ENCODE measurements at places on chromosomes 7 and 10.

DNA sequence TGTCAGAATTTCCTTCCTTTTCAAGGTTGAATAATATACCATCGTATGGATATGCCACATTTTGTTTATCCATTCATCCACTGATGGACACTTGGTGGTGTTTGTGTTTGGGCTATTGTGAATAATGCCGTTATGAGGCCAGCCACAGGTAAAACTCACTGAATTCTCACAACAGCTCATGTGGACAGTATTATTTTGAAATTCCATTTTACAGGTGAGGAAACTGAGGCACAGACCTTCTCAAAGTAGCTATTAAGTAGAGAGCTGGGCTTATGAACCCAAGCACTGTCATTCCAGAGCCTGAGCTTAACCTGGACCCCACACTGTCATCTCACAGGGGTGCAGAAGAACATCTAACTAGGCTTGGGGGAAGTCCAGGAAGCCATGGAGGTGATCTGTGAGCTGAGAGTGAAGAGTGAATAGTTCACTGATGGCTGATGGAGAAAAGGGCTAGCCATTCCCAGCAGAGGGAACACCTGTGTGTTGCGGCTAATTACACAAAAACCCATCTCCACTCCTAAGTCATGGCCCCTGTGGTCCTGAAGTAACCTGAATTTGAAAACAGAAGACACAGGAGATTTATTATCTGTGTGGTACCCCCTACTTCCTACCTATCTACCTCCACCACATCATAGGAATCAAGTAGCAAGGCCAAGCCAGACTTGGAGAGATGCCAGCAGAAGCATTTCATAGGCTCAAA, 8.7 kb downstream of the INMT start:
- no peak for DNase-seq

- DNase-seq: no peak
Observed at GRCh38 chr7:82805527-82805960, 357.1 kb downstream of the PCLO start.

DNA sequence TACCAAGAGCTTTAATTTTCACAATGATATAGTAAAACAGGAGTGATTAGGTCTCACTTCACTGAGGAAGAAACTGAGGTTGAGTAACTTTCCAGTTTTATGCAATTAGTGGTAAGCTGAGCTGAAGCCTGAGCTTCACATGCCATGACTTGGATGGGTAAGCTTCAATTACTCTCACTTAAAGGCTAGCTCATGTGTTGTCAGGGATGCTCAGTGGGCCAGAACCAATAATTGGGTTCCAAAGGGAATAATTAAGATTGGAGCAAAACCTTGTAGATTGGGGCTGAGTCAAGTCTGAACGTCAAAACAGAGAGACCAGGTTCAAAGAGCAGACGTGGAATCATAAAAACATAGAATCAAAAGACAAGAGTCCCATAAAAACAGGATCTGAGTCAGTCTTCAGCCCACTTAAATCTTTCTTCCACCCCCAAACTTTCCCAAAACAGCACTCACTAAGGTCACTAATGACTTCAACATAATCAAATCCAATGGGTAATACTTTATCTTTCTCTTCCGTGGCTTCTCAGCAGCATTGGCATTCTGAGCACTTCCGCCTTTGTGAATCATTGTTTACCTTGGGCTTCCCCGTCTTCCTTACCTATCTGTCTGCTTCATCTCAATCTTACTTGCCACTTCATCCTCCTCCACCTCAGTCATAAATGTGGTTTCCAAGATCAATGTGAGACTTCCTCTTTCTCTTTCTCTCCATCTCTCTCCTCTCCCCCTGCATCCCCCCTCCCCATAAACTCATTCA, 23.0 kb upstream of the EGFR start:
- DNase-seq: no peak

DNA sequence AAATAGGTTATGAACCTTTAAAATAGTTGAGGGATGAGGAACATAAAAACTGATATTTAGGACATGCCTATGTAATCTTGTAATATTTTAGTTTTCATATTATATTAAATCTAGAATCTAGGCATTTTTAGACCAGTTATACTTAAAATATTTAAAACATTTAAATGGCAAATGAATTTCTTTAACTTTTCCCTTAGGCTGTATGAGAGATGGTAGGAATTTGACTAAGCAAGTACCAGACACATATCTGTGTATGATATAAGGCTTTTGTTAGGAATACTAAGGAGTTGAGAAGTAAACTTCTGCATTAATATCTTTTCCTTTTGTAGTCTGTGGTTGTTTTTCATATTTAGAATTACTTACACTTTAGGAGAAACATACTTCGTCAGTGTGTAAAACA, 25.1 kb downstream of the SEPTIN7 start:
- DNase-seq: no peak

GRCh38 chr10:113557424-113557862, 4.6 kb downstream of the HABP2 start:
- DNase-seq: no peak

- no peak for DNase-seq
Observed at GRCh38 chr7:17013204-17013603, 131.4 kb upstream of the AGR3 start.

- no peak for DNase-seq
Observed at GRCh38 chr10:122499012-122499411, 37.7 kb downstream of the HTRA1 start.

DNA sequence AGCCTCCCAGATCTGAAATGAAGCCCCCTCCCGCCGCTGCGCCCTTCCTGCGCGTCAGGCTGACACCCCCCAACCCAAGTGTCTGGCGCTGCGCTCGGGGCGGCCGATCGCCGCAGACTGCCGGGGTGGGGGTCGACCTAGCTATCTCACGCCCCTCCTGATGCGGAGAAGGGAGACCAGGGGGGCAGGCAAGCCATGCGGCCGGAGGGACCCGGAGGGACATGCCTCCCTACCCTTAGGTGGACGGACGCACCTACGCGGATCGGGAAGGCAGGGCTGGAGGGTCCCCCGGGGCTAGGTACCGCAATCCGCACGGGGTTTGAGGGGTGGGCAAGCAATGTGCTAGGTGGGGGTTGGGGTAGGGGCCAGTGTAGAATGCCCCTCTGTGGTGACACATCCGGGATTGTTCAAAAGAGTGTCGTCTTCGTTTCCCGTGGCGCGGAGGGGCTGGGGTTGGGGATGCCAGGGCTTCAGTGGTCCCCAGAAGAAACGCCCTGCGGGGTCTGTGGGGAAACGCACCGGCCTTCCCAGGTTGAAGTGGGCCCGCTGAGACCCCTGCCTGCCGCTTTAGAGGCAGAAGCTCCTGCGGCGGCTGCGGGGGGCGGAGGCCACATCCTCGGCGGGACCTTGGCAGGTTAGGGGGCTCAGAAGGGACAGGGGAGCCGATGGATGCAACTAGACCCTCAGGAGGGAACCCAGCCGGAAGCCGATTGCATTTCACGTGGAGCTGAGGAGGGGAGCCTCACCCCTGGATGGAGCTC, 913 bp downstream of the ADCYAP1R1 start:
- DNase-seq: peak; percentile 72

- peak; percentile 68 for DNase-seq
Observed at GRCh38 chr10:46555366-46555712, 1.1 kb downstream of the GPRIN2 start.

GRCh38 chr7:98250789-98251188, 1.2 kb downstream of the TECPR1 start:
- no peak for DNase-seq

GRCh38 chr10:1070919-1071318, 14.7 kb downstream of the WDR37 start:
- peak; percentile 72 for DNase-seq

DNA sequence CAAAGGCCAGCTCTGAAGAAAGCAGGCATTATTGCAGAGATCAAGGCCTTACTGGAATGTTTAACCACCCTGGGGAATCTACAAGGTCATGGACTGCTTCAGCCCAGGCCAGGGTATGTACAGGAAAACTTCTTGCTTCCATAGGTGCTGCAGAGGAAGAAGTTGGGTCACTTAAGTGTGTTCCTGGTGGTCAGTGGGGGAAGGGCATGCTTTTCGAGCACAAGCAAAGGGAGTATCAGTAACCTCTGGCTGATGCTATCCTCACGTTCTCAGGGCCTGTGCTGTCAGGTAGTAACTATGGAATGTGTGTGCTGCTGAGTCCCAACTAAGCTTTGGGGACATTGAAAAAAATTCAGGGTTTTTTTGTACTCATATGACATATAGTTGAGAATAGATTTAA, 234.0 kb upstream of the SP4 start:
- peak; percentile 57 for DNase-seq

GRCh38 chr10:97762056-97762455, 9.7 kb downstream of the SFRP5 start:
- peak; percentile 33 for DNase-seq

DNA sequence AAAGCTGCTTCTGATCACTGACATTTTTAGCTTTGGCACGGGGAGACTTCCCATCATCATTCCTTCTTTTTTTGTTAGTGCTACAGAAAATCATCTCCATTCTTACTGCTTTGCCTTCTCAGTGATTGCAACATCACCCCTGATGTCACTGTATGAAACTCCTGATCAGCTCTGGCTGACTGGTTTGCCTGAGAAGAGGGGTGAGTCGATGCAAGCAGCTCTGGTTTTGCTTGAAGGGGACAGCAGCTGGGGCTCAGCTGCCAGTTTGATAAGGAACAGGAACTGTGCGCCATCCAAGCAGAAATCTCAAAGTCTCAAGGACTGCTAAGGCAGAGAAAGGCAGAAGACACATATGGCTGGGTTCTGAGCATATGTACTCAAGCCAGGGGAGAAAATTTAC, 808.5 kb upstream of the CELF2 start:
- no peak for DNase-seq

DNA sequence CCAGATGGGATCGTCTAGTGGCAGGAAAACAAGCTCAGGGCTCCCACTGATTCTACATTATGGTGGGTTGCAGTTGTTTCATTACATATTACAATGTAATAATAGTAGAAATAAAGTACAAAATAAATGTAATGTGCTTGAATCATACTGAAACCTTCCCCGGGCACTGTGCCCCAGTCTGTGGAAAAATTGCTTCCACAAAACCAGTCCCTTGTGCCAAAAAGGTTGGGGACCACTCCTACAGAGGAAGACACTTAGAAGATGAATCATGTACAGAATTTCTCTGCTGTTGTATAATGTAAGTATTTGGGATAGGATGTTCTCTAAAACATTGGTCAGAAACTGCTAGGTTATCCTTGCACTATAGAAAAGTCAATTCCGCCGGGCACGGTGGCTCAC, 11.3 kb upstream of the PHYH start:
- no peak for DNase-seq

DNA sequence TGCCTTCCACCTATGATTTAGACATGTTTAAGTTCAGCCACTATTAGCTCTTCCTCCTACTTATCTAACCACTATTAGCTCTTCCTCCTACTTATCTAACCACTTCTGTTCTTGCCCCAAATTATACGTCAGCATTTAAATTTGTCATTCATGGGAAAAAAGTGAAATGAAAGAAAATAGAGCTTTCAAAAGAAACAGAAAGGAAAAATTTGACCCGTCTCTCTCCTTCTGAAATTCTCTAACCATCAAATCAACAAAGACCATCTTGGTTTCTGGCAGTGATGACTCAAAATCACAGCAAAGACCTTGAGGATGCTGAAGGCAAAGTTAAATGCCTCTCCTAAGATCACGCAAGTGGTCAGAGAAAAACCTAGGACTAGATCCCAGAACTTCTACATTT, 2.6 kb downstream of the LIPA start:
- DNase-seq: no peak

DNA sequence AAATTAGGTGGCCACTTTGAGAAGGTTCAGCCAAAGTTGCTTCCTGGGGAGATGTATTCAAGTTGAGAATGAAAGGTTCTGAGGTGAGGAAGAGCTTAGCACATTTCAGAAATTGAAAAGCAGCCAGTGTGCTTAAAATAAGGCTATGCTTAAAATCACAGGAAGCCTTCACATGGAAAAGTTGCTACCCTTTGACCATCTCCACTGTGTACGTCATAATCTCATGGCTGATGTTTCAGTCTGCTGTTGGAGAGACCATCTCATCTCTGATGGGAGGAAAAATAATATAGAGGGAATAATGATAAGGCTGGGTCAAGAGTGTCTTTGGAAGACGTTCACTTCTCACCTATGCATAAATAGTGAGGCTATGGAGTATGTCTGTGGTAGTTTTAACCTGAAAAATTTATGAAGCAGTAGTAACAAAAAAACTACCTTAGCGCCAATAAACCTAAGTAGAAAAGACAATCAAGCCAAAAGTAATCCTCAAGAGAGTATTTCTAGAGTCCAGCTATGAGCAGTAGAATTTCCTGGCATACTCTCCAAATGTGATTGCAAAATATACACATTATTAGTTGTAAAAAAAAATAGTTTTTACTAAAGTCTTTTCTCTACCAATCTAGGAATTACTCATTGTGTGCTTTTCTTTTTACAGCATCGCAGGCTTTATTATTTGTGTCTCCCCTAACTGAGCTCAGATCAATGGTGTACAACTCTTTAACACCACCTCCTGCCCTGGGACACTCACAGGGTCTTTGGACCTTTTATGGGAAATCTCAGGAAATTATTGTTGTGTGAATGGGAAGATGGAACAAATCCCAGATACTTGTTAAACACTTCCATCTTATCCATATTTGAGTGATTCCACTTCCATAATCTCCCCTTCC, 435.2 kb upstream of the LRGUK start:
- DNase-seq: no peak

DNA sequence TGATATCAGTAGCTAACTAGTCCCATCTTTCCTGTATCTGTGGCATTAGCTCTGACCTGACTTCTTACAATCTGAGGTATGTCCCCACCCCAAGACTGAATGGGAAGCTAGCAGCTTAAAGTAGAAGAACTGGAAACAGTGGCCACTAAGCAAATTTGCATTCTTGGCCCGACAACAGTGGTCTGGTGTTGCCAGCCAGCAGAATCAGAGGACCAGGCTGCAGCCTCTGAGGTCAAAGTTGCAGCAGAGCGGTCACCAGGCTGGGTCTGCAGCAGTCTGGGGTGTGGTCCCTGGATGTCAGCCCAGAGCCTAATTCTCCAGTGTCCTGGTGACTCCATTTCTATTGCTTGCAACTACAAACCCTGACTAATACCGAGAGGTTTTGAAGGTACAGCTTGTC, 26.3 kb downstream of the FAM107B start:
- DNase-seq: no peak

DNA sequence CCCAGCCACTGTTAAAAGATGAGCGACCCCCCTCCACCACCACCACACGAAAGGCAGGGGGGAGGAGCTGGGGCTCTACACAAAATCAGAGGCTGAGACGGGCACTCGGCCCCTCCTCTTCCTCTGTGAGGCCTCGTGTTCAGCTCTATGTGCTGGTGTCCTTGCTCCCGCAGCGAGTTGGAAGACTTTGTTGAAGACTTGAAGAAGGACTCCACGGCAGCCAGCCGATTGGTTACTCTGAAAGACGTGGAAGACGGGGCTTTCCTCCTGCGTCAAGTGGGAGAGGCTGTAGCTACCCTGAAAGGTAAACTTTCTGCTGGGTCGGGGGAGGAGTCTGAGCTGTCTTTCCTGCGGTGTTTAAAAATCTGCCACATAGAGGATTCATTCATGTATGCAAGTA, 203.7 kb downstream of the ARHGAP21 start:
- peak; percentile 62 for DNase-seq

- DNase-seq: peak; percentile 24
Observed at GRCh38 chr10:110455446-110455845, 42.3 kb upstream of the DUSP5 start.

- DNase-seq: no peak
Observed at GRCh38 chr10:105037022-105037421, 395.9 kb downstream of the SORCS3 start.

Measured in endodermal cell (in vitro differentiated cells).